ENCODE measurements at places on chromosomes 6 and 20.

GRCh38 chr6:25844518-25844917, 12.7 kb upstream of the SLC17A1 start:
- no peak for DNase-seq

- no peak for DNase-seq
Measured at GRCh38 chr6:40733770-40734396, 146.7 kb upstream of the LRFN2 start.

GRCh38 chr6:147586044-147586443, 77.6 kb downstream of the SAMD5 start:
- DNase-seq, result no peak

DNA sequence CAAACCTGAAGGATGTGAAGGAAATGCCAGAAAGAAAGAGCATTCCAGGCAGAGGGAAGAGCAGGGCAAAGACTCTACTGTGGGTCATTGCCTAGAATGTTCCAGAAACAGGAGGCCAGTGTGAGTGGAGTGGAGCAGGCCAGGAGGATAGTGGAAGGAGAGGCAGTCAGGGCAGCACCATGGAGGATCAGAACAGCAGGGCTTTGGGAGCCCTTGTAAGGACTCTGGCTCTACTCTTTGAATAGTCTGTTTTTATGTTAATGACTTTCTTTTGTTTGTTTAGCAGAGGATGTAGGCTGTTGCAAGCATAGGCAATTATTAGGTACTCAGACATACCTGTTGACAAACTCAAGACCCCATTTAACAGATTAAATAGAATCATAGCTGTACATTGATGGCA, 23.6 kb upstream of the FBXL4 start:
- DNase-seq, result no peak

GRCh38 chr6:149457316-149457884, 27.4 kb downstream of the ZC3H12D start:
- DNase-seq, result no peak

DNA sequence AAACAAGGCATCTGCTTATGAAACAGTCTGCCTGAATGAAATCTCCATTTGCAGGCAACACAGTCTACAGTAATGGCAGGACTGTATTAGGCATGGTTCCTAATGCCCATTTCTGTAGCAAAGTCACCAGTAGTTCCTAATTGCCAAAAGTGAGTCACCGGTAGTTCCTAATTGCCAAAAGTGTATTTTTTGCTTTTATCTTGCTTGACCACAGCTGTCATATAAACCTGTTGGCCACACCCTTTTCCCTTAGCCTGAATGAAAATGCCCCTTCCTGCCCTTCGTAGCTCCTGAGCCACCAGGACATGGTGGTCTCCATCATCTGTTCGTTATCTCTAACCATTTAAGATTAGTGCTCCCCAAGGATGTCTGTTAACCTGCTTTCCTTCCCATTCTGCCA, 34.5 kb downstream of the MTHFD1L start:
- DNase-seq, result no peak

- DNase-seq, result no peak
Measured at GRCh38 chr20:44702776-44703175, 12.4 kb upstream of the CCN5 start.

GRCh38 chr6:27280064-27280539, 32.0 kb downstream of the POM121L2 start:
- DNase-seq, result no peak

GRCh38 chr20:47762699-47763268, 22.5 kb downstream of the SULF2 start:
- DNase-seq, result no peak

DNA sequence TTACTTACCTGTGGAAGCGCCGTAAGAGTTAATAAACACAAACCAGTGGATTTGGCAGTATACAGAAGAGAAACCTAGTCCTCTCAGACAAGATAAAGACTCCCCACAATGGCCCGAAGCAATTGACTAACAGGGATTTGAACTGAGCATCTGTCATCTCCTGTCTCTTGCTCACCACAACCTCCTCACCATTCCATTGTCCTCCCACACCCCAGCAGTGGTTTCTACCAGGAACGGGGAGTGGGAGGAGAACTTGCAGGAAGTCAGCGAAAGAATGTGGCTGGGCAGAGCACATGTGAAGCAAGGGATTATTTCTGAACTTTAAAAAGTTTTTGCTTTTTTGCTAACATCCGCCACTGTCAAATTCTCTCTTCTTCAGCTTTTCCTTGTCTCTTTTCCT, 24.6 kb upstream of the TAAR1 start:
- DNase-seq, result no peak

DNA sequence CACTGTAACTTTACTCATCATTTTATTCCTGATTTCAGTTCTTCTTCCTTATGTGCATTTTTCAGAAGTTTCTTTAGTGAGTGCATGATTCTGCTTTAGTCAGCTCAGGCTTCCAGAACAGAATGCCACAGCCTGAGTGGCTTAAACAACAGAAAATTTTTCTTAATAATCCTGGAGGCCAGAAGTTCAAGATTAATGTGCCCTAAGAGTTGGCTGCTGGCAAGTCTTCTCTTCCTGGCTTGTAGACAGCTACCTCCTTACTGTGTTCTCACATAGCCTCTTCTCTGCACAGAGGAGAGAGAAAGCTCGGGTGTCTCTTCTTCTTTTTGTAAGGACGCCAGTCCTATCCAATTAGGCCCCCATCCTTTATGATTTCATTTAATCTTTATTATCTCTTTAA, 443.1 kb upstream of the RGS17 start:
- DNase-seq, result no peak

DNA sequence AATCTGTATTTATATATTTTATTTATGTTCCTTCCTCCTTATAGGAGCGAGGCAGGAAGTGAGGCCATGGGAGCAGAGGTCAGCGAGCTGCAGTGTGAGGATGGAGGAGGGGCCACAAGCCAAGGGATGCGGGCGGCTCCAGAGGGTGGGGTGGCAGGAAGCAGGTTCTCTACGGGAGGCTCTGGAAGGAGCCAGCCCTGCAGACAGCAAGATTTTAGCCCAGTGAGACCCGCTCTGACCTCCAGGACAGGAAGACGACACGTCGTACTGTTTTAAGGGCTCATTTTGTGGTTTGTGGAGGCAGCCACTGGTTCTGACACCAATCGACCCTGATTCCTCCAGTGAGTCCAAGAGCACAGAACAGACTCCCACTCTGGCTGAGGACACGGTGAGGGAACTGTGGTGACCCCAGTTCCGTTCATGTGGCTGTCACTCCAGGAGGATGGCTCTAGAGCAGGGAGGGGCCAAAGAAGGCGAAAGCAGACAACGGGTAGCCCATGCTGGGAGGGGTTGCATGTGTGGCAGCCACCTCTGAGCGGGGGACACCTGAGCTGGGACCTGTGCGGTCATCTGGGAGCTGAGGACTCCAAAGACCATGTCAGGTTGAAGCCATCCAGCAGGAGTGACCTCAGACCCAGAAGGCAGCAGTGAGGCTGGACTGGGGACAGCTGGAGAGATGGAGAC, 100.1 kb upstream of the BHLHE23 start:
- no peak for DNase-seq

GRCh38 chr6:24859608-24860200, 61.0 kb upstream of the ARMH2 start:
- DNase-seq, result no peak

- DNase-seq, result no peak
Measured at GRCh38 chr6:77979204-77979603, 326.4 kb downstream of the MEI4 start.

All from activated naive CD4-positive, alpha-beta T cell (primary cell).